ENCODE measurements at places on chromosomes 1 and 21. TPM values are rescaled to one million over a fixed set of nuclear protein-coding genes. Genes with fewer than 3 reads are reported as not detected.

The PTGER3 gene
- total RNA-seq: 2.6 TPM

DNA sequence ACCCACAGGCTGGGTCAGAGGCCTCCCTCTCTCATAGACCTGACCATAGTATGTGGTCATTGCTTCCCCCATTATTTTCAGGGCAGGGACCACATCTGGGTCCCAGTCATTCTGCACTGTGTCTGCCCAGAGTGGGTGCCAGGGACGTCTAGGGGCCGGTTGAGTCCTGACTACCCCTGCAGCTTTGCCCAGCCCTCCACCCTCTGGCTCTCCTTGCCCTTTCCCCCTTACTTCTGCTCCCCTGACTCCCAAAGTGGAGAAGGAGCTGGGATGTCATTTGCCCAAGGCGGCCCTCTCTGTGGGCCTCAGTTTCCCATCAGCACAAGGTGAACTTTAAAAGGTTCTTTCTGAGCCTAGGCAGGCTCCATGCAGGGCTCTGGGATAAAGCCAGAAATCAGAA is 4.3 kb upstream of the TTC22 start:
- no peak overlapping the region for H3K4me3 ChIP-seq
- peaks cover 10% of the 10 kb centered on the region for H3K4me1 ChIP-seq
- DNase-seq: no peak
- no peak overlapping the region for H3K27ac ChIP-seq

- no peak overlapping the region for H3K4me3 ChIP-seq
- no peaks in the 10 kb centered on the region for H3K27me3 ChIP-seq
- DNase-seq: no peak
- H3K27ac ChIP-seq: no peak overlapping the region
- no peaks in the 10 kb centered on the region for H3K36me3 ChIP-seq
Observed at GRCh38 chr1:165494949-165495857, 48.6 kb upstream of the LRRC52 start.

The CLEC20A gene
- total RNA-seq: not detected

GRCh38 chr21:37916310-37917051 is at the start of gene KCNJ6:
KCNJ6 (minus strand) TSS chr21:37916457; CDS start chr21:37840682, 75,775 bp downstream.
- H3K4me3 ChIP-seq: peak within 1 kb of the TSS; percentile 58
- peaks cover 98% of the 10 kb centered on the region for H3K27me3 ChIP-seq
- H3K4me1 ChIP-seq: peaks cover 22% of the 10 kb centered on the region
- H3K27ac ChIP-seq: no peak within 1 kb of the TSS
- DNase-seq: no peak

The CAPN8 gene
- total RNA-seq: not detected

GRCh38 chr1:58597076-58597475 is 20.0 kb upstream of the TACSTD2 start:
- H3K4me3 ChIP-seq: no peak overlapping the region
- H3K4me1 ChIP-seq: peaks cover 18% of the 10 kb centered on the region
- no peaks in the 10 kb centered on the region for H3K36me3 ChIP-seq
- no peak for DNase-seq
- no peaks in the 10 kb centered on the region for H3K27me3 ChIP-seq

- no peak overlapping the region for H3K27ac ChIP-seq
- H3K27me3 ChIP-seq: no peaks in the 10 kb centered on the region
- H3K4me1 ChIP-seq: peaks cover 10% of the 10 kb centered on the region
- no peak overlapping the region for H3K4me3 ChIP-seq
- DNase-seq: no peak
Observed at GRCh38 chr1:185720633-185721272, 13.4 kb upstream of the HMCN1 start.

GRCh38 chr1:198913667-198914066 is 274.8 kb downstream of the PTPRC start:
- peaks cover 47% of the 10 kb centered on the region for H3K4me1 ChIP-seq
- peak overlapping the region; percentile 7 for H3K27ac ChIP-seq
- H3K36me3 ChIP-seq: no peaks in the 10 kb centered on the region
- peak; percentile 29 for DNase-seq

DNA sequence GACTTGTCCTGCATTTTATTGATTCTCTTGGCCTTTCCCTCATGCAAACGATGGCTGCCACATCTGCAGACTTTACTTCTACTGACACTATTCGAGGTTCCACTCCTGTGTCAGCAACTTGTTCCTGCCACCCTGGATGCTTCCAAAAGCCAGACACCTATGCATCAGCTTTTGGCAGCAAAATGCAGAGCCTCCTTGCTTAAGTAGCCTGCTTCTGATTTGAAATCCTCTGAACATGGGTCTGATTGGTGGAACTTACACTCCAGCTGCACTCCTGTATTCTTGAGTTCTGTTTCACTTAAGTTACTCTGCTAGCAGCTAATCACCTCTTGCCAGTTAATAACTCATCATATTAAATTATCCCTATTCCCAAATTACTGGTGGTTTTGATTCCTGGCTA is 152.1 kb upstream of the FMN2 start:
- no peaks in the 10 kb centered on the region for H3K36me3 ChIP-seq
- H3K27me3 ChIP-seq: no peaks in the 10 kb centered on the region
- H3K27ac ChIP-seq: no peak overlapping the region

- no peak overlapping the region for H3K4me3 ChIP-seq
- peaks cover 8% of the 10 kb centered on the region for H3K27me3 ChIP-seq
- no peaks in the 10 kb centered on the region for H3K36me3 ChIP-seq
- H3K4me1 ChIP-seq: no peaks in the 10 kb centered on the region
- H3K27ac ChIP-seq: no peak overlapping the region
Observed at GRCh38 chr1:201250326-201251011, 32.8 kb upstream of the PKP1 start.

DNA sequence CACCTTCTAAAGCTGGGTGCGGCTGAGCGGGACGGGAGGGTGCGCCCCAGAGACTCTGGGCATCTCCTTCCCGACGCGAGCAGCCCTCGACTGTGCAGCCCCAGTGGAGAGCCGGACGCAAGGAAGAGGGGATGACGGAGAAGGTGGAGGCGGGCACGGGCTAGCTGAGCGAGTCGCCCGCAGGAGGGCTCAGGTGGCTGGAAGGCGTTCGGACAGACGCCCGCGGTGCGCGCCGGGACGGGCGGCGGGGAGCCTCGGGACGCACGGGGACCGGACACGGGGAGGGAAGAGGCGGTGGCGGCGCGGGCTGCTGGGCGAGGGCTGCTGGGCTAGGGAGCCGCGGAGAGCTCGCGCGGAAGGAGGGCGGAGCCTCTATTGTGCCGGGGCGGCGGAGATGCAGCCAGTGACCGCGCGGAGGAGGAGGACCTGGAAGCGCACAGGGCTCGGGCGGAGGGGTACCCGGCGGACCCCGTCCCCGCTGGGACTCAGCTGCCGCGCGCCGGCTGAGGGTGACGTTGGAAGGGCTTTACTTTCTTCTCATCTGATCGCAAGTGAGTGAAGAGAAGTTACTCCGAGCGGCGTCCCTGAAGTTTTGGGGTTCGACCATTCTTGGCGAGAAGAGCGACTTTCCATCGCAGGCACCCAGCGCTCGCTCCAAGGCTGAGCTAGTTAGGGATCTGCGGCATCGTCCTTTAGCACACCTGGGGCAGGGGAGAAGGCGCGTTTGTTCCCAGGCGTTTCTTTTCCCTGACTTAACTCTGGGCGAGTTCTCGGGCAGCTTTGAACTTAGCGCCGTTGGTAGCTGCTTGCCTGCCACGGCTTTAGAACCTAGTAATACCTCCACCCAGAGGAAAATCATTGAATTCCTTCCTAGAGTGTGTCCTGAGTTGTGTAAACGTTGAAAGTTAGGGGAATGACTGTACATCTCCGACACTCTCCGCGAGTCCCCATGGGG is at the start of gene OLFML2B:
Gene OLFML2B, minus strand, starts transcription at position 323 of the 955 bp plus-strand sequence. CDS start 439 bp downstream, outside the sequence.
- H3K27me3 ChIP-seq: peaks cover 24% of the 10 kb centered on the region
- H3K36me3 ChIP-seq: no peaks in the 10 kb centered on the region
- peak; percentile 78 for DNase-seq
- peaks cover 42% of the 10 kb centered on the region for H3K4me1 ChIP-seq
- no peak within 1 kb of the TSS for H3K27ac ChIP-seq

GRCh38 chr21:26490771-26491170 is 82.3 kb downstream of the CYYR1 start:
- H3K27me3 ChIP-seq: no peaks in the 10 kb centered on the region
- H3K36me3 ChIP-seq: no peaks in the 10 kb centered on the region
- no peak for DNase-seq
- no peak overlapping the region for H3K27ac ChIP-seq
- H3K4me3 ChIP-seq: no peak overlapping the region

DNA sequence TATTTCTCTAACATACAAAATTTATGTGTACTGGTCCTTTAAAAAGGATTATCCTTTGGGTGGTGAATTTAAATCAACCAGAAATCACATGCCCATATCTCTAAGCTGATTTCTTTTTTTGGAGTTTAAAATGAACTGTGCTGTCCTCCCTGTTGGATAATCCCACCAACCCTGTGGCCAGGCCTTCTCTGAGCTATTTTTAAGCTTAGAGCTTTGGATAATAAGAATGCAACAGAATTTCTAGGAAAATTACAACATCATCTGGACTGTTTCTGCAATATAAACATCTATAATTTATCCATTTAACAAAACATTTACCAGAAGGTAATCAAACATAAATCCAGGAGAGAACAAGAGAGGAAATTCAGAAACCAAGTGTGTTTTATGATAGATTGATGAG is 88.3 kb downstream of the LRRC40 start:
- H3K27me3 ChIP-seq: no peaks in the 10 kb centered on the region
- H3K4me3 ChIP-seq: no peak overlapping the region
- H3K36me3 ChIP-seq: no peaks in the 10 kb centered on the region

DNA sequence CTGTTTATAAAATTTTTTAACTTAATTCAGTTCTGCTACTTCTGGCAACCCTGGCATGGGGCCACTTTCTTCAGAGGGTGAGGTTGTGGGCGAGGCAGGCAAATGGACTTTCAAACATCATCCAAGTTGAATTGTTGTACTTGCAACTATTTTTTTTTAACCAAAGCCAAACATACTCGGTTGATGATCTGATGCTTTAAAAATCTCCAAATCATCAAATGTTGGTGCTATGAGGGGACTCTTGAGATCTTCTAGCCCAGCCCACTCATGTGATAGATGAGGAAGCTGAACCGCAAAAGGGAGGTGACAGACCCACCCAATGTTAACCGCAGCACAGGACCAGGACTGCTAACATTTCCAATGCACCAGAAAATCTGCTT is 6.7 kb downstream of the SLC1A7 start:
- H3K27ac ChIP-seq: peak overlapping the region; percentile 45
- H3K4me3 ChIP-seq: no peak overlapping the region
- no peaks in the 10 kb centered on the region for H3K36me3 ChIP-seq
- H3K4me1 ChIP-seq: peaks cover 11% of the 10 kb centered on the region
- DNase-seq: no peak
- H3K27me3 ChIP-seq: no peaks in the 10 kb centered on the region

The OR2T2 gene
- total RNA-seq: not detected

- DNase-seq: no peak
- peaks cover 10% of the 10 kb centered on the region for H3K27me3 ChIP-seq
- H3K27ac ChIP-seq: no peak overlapping the region
- H3K4me3 ChIP-seq: no peak overlapping the region
- H3K36me3 ChIP-seq: no peaks in the 10 kb centered on the region
- H3K4me1 ChIP-seq: peaks cover 5% of the 10 kb centered on the region
Observed at GRCh38 chr1:113255720-113256347, 134.5 kb upstream of the MAGI3 start.

GRCh38 chr1:111690306-111690617 is 48.9 kb downstream of the INKA2 start:
- H3K4me3 ChIP-seq: no peak overlapping the region
- peak overlapping the region; percentile 1 for H3K27ac ChIP-seq
- H3K36me3 ChIP-seq: peaks cover 11% of the 10 kb centered on the region
- H3K4me1 ChIP-seq: peaks cover 25% of the 10 kb centered on the region
- DNase-seq: no peak

DNA sequence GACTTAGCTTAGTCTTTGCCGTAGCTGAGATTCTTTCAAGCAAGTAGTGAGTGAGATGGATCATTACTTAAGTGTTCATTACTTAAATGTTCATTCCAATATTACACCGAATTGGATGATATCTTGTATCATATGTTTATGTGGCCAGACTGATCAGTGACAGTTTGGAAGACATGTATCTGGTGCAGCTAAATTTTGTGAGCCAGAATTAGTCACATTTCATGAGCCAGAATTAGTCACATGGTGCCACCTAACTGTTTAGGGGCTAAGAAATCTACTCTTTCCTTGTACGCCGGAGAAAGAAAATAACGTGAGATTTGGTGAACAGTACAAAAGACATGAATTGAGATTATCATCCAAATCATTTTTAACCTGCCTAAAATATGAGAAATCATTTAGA is 355.6 kb downstream of the USP25 start:
- H3K4me1 ChIP-seq: peaks cover 11% of the 10 kb centered on the region
- no peak for DNase-seq
- H3K36me3 ChIP-seq: no peaks in the 10 kb centered on the region
- H3K27ac ChIP-seq: peak overlapping the region; percentile 26
- no peaks in the 10 kb centered on the region for H3K27me3 ChIP-seq

GRCh38 chr1:207393610-207394009 is 60.5 kb upstream of the CR2 start:
- no peaks in the 10 kb centered on the region for H3K36me3 ChIP-seq
- H3K27ac ChIP-seq: no peak overlapping the region
- H3K4me3 ChIP-seq: no peak overlapping the region
- DNase-seq: no peak
- H3K4me1 ChIP-seq: no peaks in the 10 kb centered on the region

The SIM2 gene
- total RNA-seq: not detected

- no peak for DNase-seq
- peaks cover 6% of the 10 kb centered on the region for H3K27me3 ChIP-seq
- H3K4me3 ChIP-seq: no peak overlapping the region
- H3K36me3 ChIP-seq: no peaks in the 10 kb centered on the region
- no peak overlapping the region for H3K27ac ChIP-seq
Observed at GRCh38 chr1:41345434-41346075, 15.7 kb upstream of the FOXO6 start.

The SMPDL3B gene
- total RNA-seq: not detected

DNA sequence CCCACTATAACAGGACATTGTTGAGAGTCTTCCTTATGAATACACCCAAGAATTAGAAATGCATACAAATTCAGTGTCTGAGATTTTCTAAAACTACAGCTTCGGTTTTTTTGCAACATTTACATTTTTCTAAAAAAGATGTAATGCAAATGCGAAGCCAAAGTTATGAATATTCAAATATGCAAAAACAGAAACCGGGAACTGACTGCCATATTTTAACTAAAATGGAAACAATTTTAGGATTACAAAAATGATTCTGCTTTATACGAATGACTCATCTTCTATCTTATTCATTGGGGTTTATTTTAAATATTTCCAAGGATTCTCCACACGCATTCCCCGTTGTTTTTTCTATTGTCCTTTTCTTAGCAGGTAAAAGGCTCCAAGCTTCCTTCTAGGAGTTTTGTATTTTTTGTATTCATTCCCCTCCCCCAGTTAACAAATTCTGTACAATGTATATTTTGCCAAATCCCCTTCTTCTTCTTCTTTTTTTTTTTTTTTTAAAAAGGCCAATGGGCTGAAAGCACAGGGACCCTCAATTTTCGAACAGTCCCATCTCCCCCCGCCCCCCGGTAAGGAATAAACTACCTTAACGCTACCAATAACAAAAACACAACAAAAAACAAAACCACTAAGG is 1.0 kb downstream of the ARPC5 start:
- H3K27me3 ChIP-seq: no peaks in the 10 kb centered on the region
- peak overlapping the region; percentile 86 for H3K4me3 ChIP-seq
- no peak for DNase-seq
- peak overlapping the region; percentile 97 for H3K27ac ChIP-seq
- peaks cover 74% of the 10 kb centered on the region for H3K4me1 ChIP-seq

The CHRM3 gene
- total RNA-seq: 0.36 TPM

Data from left ventricle myocardium inferior (tissue), 1 donor.